ENCODE measurements at places on chromosomes 4 and X. TPM values are rescaled to one million over a fixed set of nuclear protein-coding genes. Genes with fewer than 3 reads are reported as not detected.

ADH6 gene
- total RNA-seq: not detected

TMPRSS11D gene
- not detected for total RNA-seq

CAPN6 gene
- 0.08 TPM for total RNA-seq

MTNR1A gene
- total RNA-seq: not detected

LRAT gene
- total RNA-seq: not detected

DRD5 gene
- total RNA-seq: not detected

MAGEC3 gene
- total RNA-seq: not detected

GPR34 gene
- total RNA-seq: 6.4 TPM

SPANXA2 gene
- not detected for total RNA-seq

NPY5R gene
- not detected for total RNA-seq

OPHN1 gene
- total RNA-seq: 4.3 TPM

GABRE gene
- total RNA-seq: 28.0 TPM

TENM3 gene
- 3.0 TPM for total RNA-seq

AMOT gene
- total RNA-seq: 8.6 TPM

USP17L20 gene
- total RNA-seq: not detected

GLRA3 gene
- not detected for total RNA-seq

SLC9A7 gene
- 4.4 TPM for total RNA-seq

EXOC1L gene
- total RNA-seq: not detected

CENPE gene
- 0.40 TPM for total RNA-seq

LRP2BP gene
- 2.6 TPM for total RNA-seq

RASL11B gene
- 5.4 TPM for total RNA-seq

ZMAT1 gene
- 3.8 TPM for total RNA-seq

NOX1 gene
- not detected for total RNA-seq

ZCCHC18 gene
- total RNA-seq: 0.65 TPM

IL2 gene
- total RNA-seq: not detected

RNF150 gene
- total RNA-seq: 53.3 TPM

SLC9A6 gene
- total RNA-seq: 16.1 TPM

SMIM31 gene
- not detected for total RNA-seq

AMBN gene
- not detected for total RNA-seq

SHROOM4 gene
- total RNA-seq: 9.4 TPM

GAGE12J gene
- not detected for total RNA-seq

BTK gene
- 1.8 TPM for total RNA-seq

WAS gene
- total RNA-seq: 4.0 TPM

KLHL5 gene
- 13.2 TPM for total RNA-seq

SPANXB1 gene
- not detected for total RNA-seq

MAMLD1 gene
- total RNA-seq: 1.9 TPM

CHIC1 gene
- total RNA-seq: 11.2 TPM

SYTL5 gene
- not detected for total RNA-seq

NIPAL1 gene
- 0.43 TPM for total RNA-seq

SORBS2 gene
- total RNA-seq: 819 TPM

NUP54 gene
- total RNA-seq: 18.2 TPM

TMEM271 gene
- total RNA-seq: not detected

CDX4 gene
- total RNA-seq: not detected

VCX3A gene
- total RNA-seq: not detected

PLS3 gene
- total RNA-seq: 35.0 TPM

GC gene
- 0.24 TPM for total RNA-seq

VSIG4 gene
- total RNA-seq: 56.6 TPM

PAGE1 gene
- total RNA-seq: not detected

CDKN2AIP gene
- total RNA-seq: 8.7 TPM

TLR10 gene
- total RNA-seq: not detected

HELT gene
- not detected for total RNA-seq
